ENCODE measurements at places on chromosomes 7 and 10. TPM values are rescaled to one million over a fixed set of nuclear protein-coding genes. Genes with fewer than 3 reads are reported as not detected.

PPP1R17 gene
- polyA plus RNA-seq, result not detected

DENND2A gene
- polyA plus RNA-seq, result not detected

FAM180A gene
- not detected for polyA plus RNA-seq

CCDC126 gene
- polyA plus RNA-seq, result 11.9 TPM

PFKP gene
- polyA plus RNA-seq, result 63.1 TPM

ACSM6 gene
- polyA plus RNA-seq, result not detected

CLDN3 gene
- not detected for polyA plus RNA-seq

ANKRD61 gene
- polyA plus RNA-seq, result not detected

LGI1 gene
- polyA plus RNA-seq, result not detected

NPTX2 gene
- not detected for polyA plus RNA-seq

ADGRA1 gene
- not detected for polyA plus RNA-seq

NOC3L gene
- 15.8 TPM for polyA plus RNA-seq

TBC1D12 gene
- not detected for polyA plus RNA-seq

Measured in CD4-positive, alpha-beta memory T cell (primary cell).